ENCODE measurements at places on chromosomes 3 and 15. TPM values are rescaled to one million over a fixed set of nuclear protein-coding genes. Genes with fewer than 3 reads are reported as not detected.

DNA sequence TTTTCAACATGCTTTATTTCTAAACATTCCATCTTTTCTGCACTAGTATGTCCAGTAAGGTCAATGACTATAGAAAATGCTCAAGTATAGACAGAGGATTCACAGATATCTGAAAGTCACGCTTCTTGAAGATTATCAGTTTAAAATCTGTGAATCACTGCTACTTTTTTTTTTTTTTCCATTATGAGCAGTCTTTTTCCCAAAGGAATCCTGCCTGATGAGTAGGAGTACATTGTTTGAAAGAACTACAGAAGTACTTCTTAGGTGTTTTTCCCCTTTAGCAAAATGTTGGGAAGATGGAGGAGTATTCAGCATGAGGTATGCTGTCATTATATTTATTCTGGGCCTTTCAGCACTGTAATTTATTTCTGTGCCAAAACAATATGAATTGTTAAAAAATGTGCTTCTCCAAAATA, 266.2 kb downstream of the NLGN1 start:
- DNase-seq, result no peak

ARGFX gene
- total RNA-seq, result not detected

DNA sequence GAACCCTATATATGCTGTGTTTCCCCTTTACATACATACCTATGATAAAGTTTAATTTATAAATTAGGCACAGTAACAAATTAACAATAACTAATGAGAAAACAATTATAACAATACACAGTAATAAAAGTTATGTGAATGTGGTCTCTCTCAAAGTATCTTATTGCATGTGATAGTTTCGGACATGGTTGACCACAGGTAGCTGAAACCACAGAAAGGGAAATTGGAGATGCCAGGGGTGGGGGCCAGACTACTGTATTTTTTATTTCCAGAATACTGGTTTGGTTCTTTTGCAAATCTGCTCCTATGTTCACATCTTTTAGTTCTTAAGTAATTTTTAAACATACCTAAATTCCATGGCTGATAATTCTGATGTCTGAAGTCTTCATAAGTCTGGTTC, 40.7 kb downstream of the PTH1R start:
- no peak for DNase-seq

CHCHD4 gene
- 7.3 TPM for total RNA-seq

DNA sequence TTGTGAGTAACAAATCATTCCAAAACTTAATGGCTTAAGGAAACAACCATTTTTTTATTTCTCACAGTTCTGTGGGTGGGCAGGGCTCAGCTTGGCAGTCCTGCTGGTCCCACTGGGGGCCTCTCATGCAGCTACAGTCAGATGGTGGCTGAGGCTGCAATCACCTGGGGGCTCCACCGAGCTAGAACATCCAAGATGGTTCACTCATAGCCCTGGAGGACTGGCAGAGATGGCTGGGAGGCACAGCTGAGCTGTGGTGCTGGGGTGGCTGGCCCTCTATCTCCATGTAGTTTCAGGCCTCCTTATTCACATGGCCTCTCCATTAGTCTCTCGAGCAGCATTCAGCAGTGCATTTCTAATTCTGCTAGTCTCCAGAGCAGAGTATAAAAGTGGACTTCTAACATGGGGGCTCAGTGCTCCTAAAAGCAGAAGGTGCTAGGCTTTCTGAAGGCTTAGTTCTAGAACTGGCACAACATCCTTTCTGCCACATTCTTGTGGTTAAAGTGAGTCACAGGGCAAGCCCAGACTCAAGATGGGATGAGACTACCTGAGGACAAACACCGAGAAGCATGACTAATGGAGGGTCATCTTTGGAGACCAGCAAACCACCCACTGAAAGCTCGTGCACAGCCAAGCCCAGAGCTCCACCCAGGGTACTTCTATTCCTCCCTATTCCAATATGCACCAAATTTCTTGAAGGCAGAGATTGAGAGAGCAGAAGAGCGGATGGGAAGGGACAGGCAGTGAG, 6.3 kb downstream of the CAV3 start:
- DNase-seq, result no peak

DNA sequence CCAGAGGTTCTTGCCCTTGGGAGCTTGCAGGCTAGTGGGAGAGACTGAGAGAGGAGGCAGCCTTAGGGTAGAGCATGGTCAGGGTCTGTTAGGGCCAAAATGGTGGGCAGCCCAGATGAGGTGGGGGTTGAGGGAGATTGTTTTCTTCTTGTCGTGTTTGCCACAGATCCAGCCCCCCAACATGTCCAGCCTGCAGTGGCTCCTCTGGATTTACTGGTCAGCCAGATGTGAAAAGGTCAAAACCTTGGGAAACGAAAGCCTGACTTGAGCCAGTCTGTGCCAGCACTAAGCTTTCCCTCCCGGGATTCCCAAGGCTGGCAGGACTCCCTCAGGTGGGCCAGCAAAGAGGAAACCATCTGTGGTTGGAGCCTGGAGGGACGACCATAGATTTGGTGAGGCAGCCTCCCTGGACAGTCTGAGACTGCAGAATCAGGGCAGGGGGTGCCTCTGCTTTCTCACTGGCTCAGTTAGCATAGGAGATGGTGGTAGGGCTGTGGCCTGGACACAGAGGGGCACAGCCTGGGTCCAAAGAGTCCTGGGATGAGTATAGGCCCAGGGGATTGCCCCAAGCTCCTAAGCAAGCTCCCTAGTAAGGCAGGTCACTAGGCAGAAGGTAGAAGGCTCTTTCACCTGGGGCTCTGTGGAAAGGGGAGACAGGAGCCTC, 51.2 kb upstream of the PRR23C start:
- DNase-seq, result no peak

Data from mesothelial cell of epicardium (in vitro differentiated cells).